ENCODE measurements at places on chromosomes 11 and 22.

DNA sequence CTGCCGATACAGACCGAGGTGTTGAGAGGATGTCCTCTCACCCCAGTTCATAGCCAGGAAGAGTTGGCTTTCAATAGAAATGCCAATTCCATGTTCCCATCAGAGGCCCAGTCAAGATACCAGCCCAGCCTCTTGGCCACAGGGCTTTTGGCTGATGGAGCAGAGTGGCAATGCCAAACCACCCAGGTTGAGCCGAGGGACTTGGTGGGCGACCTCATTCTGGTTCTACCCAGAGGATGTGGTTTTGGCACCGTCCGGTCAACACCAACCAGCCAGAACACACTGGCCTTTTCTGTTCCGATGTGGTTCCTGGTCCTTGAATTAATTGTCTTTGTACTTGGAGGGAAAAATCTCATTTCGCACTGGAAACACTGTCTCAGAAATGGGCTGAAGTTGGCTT is 60.5 kb downstream of the COMMD9 start:
- no peak for DNase-seq

DNA sequence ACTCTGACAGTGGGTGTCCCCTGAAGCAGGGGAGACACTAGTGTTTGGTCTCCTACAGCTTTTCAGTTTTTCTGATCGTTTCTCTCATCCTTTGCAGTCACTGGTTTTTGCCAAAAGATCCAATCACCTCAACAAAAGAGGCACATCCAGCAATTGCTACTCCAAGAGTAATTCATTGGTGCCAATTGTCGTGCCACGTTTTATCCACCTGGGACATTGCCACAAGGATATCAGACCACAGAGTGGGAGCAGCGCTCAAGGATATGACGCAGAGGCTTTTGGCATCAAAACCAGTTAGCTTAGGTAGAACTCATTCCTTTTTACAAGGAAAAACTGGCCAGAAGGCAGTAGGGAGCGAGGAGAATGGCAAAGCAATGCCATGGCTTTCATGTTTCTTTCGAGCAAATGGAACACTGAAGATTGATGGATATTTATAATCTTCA is 40.9 kb upstream of the BLID start:
- DNase-seq: no peak

- no peak for DNase-seq
Measured at GRCh38 chr11:73313652-73314051, 5.6 kb downstream of the ARHGEF17 start.

DNA sequence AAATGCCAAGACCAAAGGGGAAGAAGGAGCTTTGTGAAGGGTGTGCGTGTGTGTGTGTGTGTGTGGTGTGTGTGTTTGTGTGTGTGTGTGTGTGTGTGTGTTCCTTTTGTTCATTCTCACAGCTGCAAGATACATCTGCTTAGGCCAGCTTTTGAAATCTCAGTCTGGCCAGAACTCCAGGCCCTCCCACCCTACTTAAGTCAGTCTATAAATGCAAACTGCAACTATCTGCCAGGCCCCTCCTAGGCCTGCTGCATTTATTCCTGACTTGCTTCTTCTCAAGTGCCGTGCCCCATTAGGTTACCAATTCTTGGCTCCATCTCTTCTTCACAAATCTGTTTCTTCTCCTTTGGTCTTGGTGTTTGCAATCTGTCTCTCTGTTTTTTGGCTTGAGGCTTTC is 21.6 kb upstream of the RIC3 start:
- no peak for DNase-seq

- DNase-seq: no peak
Measured at GRCh38 chr11:109785198-109785597, 308.0 kb upstream of the ZC3H12C start.

GRCh38 chr11:43440486-43440885 is 81.8 kb downstream of the TTC17 start:
- no peak for DNase-seq

Data from GM12891 (cell line).